Fibroblast of gingiva (primary cell): ENCODE measurements at places on chromosomes 6 and 20.

DNA sequence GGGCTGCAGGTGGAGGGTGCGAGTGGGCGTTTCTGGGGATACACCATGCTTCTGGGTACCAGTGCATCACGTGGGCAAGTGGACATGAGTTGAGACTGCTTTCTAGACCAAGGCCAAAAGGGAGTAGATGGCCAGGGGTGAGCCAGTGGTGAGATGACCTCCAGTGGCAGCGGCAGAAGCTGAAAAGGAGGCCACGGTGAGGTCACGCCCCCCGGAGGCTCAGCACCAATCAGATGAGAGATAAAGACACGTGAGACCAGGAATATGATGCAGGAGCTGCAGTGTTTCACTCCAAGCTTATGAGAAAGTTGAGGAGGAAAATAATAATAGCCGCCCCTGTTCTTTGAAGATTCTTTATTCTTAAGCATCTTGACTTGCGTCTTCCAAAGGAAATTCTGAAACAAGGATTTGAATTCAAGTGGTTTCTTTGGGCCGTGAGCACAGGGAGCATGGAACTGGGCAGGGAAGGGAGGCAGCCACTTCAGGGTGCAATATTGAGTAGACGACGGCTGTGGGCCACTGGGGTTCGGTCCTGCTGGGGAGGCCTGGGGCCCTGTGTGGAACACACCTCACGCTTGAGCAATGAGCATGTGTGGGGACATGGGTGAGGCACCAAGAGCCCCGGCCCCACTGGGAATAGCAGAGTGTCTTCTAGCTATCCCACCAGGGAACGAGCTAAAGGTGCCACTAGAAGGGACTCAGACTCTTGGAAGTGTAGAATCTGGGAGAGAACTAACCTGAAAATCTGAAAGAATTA is 156.7 kb upstream of the LRFN2 start:
- no peak for DNase-seq

DNA sequence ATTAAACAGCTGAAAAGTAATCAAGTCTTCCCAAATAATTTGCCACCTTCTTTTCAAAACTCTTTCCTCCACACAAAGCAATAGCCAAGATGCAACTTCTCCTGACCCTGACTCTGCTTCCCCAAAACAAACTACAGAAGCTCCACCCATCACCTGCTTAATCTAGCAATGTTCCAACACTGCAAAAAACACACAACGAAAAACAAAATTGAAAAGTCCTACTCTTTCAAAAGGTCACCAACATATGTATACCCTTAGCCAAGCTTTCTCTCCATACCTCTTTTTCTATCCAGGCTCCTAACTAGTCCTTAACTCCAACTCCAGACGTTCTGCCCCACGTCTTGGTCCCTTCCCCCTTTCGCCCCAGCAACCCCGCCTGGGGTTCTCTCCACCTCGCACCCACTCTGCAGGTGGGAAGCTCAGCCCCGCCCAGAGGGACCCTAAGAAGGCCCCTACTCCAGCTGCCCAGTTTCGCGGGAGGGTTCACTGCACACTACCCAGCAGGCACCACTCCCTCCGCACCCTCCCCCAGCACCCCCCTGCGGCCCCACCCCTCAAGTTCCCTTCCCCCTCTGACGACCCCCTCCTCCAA is 717 bp downstream of the CSNK2A1 start:
- DNase-seq = no peak

DNA sequence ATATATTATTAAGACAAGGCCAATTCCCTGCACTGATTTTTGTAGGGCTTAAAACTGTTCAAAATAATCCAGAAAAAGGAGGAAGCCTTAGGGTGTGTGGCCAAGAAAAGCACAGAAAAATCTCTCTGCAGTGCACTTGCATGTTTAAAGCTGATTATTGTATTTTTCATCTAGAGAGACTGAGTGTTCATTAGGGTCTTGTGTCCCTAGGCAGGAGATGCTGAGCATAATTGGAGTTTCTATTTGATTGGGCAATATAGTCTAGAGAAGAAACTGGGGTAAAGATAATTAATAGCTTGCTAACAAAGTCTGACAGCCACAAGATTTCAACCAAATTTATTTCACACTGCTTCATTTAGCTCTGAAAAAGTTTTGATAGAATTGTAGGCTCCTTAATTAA is 2.4 kb downstream of the FLRT3 start:
- no peak for DNase-seq

- DNase-seq = no peak
Measured at GRCh38 chr6:2209226-2209809, 36.1 kb downstream of the GMDS start.

DNA sequence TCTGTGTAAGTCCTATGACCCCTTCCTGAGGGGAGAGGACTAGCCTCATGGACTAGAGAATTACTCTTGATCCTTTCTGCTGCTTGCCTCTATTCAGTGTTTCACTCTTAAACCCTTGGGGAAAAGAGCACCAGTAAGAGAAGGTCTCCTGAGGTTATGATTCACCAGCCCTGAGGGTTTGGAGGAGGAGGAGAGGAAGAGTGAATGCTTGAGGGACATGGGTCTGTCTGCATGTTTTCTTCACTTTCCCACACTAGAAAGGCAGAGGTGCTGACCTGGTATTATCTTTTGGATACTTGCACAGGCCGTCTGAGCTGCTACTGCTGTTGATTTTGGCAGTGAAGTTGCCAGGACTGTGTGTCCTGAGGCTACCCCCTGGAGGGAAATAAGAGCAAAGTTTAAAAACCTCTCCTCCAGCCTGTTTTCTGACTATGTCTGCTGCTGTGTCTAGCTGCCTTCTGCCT is 78.3 kb downstream of the CD109 start:
- DNase-seq = peak; percentile 90

DNA sequence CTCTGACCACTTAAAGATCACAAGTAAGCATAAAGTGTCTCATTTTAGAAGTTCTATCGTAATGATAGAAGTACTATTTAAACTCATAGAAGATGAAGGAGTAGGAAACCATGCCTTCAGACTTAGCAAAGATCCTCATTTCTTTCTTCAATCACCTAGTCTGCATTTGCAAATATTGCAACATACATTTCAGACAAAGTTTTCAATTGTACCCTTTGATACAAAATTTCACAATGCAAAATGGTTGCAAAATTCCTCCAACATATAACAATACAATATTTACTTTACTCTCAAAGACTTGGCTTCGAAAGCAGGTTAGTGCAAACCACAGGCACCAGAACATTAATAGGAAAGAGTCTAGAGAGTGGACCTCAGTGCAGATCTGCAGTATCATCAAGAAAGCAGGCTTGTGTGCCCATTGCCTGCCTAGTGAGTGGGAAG is 16.1 kb upstream of the ROS1 start:
- DNase-seq = peak; percentile 82

- DNase-seq = no peak
Measured at GRCh38 chr20:658731-659291, 5.8 kb upstream of the SRXN1 start.

DNA sequence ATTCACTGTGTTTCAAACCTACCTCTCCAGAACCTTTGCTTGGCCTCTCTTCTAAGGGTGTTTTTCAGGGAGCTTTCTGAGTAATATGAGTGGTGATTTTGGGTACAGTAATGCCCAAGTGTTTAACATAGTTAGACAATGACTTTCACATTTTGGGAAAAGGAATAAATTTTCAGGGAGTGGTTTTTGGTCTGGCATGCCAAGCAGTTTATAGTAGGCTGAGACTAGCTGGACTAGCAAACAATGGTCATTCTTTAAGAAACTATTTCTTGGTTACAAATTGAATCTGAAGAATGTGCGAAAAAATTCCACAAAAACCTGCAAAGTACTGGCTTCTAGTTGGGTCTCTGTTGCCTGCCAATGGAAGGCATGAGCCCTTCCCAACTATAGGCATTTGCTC is 15.4 kb downstream of the FNDC1 start:
- DNase-seq = peak; percentile 9

DNA sequence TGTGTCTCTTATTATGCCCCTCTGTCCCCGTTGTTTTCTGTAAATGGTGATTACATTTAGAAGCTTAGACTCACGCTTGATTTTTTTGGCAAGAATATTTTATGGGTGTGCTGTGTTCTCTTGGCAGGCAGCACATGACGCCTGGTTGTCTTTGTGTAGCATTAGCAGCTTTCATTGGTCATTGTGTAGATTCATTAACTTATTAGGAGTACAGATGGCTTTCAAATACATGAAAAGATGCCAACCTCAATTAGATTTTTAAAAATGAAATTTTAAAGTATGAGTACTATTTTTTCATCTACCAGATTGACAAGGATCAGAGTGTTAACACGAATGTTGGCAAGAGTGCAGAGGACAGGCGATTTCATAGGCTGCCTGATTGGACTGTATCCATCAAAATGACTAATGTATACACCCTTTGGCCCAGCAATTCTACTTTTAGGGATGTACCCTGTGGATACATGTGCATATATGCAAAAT is 15.2 kb downstream of the COX4I2 start:
- peak; percentile 89 for DNase-seq

- no peak for DNase-seq
Measured at GRCh38 chr6:100574836-100575235, 110.1 kb upstream of the SIM1 start.

GRCh38 chr6:79946272-79947190 is 822 bp downstream of the ELOVL4 start:
- peak; percentile 7 for DNase-seq

- no peak for DNase-seq
Measured at GRCh38 chr20:53581444-53582250, 12.0 kb downstream of the ZNF217 start.

- DNase-seq = no peak
Measured at GRCh38 chr20:15716256-15716655, 857.0 kb downstream of the KIF16B start.

DNA sequence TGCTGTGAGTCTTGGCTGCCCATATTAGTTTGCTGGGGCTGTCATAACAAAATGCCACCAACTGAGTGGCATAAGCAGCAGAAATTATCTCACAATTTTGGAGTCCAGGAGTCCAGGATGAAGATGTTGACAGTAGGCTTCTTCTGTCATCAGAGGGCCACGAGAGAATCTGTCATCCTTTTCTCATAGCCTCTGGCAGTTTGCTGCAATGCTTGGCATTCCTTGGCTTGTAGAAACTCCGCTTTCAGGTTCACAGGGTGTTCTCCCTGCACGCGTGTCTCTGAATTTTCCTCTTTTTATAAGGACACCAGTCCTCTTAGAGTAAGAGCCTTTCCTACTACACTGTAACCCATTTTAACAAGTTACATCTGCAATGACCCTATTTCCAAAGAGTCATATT is 838.4 kb downstream of the TFAP2A start:
- no peak for DNase-seq

- no peak for DNase-seq
Measured at GRCh38 chr6:116015983-116016382, 44.7 kb downstream of the FRK start.

- no peak for DNase-seq
Measured at GRCh38 chr6:79872303-79872702, 75.0 kb downstream of the ELOVL4 start.

DNA sequence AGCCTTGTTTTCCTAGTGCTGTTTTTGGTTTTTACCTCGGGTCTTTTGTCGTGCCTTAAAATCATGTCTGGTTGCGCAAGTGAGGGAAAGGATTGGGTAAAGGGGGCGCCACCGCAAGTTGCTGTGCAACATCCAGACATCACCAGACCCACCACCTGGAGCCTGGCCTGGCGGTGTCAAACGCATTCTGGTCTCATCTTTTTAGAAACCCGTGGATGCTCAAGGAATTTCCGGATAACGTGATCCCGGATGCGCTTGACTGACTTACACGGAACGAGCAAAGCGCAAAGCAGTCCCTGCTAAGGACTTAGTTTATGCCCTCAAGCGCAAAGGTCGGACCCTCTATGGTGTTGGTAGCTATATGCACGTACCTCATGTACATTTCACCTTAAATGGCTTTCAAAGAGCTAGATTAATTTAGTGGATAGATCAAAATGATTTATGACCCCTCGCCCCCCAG is 105.2 kb downstream of the OR2B2 start:
- peak; percentile 53 for DNase-seq

GRCh38 chr6:121597654-121598053 is 162.2 kb downstream of the GJA1 start:
- DNase-seq = peak; percentile 61

DNA sequence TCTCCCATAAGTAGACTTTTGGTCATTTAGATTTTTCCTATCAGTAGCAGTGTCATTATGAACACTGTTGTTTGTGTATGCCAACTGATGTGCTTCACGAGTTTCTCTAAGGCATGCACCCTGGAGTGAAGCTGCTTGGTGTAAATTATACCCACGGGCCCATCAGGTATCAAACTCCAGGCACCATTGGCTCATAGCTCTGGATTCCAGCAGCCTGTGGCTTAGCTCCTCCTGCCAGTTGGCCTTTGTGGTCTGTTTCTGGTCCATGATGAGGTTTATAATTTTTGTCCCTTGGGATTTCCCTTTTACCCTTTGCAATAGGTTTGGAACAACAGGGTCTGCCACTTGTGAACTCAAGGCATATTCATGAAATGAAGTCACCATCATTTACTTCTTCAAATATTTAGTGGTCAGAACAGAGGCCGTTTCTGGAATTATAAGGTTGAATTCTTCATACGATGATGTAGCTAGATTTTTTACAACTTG is 350.5 kb downstream of the PRL start:
- DNase-seq = peak; percentile 96

GRCh38 chr6:151075527-151075926 is 164.2 kb upstream of the AKAP12 start:
- DNase-seq = peak; percentile 23

DNA sequence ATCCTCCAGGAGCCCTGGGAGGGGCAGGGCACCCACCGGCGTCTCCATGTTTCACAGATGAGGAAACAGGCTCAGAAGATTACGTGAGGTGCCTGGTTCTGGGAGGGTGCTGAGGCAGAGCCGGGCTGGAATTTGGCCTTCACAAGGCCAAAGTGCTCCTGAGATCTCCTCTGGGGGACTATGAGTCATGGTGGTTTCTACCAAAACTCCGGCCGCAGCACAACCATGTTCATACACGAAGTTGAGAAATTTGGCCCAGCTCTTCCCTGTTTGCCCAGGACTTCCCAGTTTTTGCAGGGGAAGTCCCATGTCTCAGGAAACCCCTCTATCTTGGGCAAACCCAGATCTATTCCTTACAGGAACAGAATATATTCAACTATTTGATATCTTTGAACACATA is 172.9 kb upstream of the CDYL start:
- DNase-seq = peak; percentile 96

- DNase-seq = peak; percentile 15
Measured at GRCh38 chr20:44405257-44405656, 49.8 kb downstream of the HNF4A start.

DNA sequence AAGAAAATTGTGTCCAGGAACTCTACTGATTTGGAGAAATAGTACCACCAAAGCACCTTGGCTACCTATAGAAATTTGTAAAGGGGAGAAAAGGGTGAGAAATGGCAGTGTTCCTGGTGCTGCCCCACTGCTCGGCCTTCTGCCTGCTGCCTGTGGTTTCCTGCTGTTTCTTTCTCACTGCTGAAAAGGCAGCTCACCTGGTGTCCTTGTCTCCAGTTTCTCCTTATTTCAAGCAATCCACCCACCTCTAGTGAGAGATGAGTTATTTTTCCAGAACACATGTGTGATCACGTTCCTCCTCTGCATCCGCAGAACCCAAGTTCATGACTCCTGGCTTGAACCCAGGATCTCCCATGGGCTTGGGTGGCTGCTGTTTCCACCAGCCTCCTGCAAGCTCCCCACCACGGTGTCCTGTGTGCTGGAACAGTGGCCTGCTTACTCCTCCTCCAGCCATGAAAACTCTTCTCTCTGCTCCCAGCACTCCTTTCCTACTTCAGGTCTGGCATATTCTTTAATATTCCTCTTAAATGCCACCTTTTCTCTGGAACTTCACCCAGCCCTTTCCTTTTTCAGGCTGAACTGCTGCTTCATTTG is 48.9 kb downstream of the ELOVL2 start:
- no peak for DNase-seq
